ENCODE measurements at places on chromosomes 4 and X.

DNA sequence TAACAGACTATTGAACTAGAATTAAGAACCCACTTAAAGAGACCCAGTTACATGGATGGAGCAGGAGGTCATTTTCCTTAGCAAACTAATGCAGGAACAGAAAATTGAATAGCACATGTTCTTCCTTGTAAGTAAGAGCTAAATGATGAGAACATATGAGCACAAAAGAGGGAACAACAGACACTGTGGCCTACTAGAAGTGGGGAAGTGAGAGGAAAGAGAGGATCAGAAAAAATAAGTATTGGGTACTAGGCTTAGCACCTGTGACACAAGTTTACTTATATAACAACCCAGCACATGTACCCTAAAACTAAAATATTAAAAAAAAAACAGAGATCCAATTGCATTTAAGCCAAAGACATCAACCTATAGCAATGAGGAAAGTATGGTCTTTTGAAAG is 26.2 kb downstream of the ARAP2 start:
- DNase-seq: no peak

DNA sequence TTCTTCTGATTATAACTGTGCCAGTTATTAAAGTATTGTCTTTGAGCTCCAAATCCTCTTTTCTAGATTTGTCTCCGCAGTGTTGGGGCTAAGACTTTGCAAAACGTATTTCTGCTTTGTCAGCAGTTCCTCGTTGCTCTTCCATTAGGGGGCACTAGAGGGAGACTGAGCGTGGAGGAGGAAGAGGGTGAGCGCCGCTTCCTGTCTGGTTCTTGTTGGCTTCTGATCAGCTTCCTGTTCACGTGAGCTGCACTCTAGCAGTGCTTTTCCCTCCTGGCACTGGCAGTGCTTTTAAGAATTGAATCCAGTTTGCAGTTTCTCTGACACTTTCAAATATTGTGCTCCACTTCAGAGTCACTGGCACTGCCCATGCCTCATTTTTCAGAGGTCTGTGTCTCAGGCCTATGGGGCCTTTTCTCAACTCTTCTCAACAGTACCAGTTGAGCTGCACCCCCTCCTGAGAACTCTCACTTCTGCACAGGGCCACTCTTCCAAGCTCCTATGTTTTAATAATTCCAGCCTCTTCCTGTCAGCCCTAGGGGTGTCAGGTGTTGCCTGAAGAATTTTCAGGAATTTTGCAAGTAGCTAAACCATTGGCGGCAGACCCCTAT is 54.4 kb upstream of the LCORL start:
- DNase-seq: peak; percentile 45

DNA sequence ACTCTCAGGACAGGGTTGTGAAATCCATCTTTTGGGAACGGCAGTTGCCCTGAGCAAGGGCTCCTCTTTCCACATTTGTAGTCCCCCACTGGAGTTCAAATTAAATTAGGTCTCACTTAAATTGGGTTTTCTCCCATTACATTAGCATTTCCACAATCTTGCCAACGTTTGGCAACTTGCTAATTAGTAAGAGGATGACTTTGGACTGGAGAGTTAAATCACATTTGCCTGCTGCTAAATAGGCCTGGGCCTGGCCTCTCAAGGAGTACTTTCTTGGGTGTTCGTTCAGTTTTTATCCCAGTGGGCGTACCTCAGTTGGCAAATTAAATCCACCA is 33.8 kb downstream of the TNIP3 start:
- DNase-seq: no peak

- DNase-seq: no peak
Observed at GRCh38 chr4:4269331-4269731, 20.6 kb downstream of the LYAR start.

DNA sequence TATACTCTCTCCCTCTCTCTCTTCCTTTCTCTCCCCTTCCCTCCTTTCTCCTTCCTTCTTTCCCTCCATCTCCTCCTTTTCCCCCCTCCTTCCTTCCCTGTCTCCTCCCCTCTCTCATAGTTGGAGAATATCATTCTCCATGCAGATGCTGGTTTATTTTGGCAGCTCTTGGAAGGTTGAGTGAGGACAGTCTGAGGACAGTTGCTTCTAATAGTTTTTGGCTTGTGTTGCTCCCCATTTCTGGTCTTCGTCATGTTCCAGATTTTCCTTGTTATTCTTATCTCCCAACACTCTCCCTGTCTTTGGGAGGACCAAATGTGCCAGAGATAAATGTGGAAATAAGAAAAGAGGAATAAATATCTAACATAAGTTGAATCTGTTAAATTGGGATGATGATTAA is 263.0 kb downstream of the FRMPD4 start:
- DNase-seq: no peak

GRCh38 chr4:1599491-1600210 is 84.5 kb downstream of the FAM53A start:
- no peak for DNase-seq

- DNase-seq: no peak
Observed at GRCh38 chr4:176443117-176443516, 123.4 kb downstream of the SPCS3 start.

DNA sequence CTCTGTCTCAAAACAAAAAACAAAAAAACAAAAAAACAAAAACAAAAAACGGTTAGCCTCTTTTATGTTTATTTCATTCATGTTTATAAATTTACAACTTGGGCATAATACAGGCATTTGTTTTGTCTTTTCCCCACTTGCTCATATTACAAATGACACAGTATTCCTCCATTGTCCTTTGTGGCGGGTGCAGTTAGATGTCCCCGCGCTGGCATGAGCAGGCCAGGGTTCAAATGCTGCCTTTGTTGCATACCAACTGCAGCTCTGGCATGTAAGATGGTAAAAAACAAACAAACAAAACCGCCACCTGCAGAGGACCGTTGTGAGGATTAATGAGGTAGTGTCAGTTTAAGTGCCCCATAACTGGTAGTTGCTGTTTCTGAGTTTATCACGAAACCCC is 16.1 kb upstream of the HPF1 start:
- DNase-seq: no peak

GRCh38 chr4:90833706-90834105 is 706.5 kb downstream of the CCSER1 start:
- DNase-seq: no peak

DNA sequence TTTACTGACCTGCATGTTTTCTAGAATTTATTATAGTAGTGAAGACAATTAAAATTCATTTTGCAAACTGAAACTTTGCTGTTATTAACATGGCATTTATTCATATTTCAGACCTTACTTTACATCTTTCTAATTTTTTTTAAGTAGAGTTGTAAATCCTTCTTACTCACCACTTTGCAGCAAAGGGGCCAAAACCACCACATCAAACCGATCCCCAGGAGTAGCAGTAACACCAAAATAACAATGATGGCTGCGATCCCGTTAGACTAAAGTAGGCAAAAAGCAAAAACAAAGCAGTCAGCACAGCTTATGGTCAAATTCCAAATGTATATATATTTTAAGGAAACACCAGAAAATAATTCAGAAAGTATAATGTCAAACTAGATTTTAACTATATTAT is 64.7 kb downstream of the ANTXR2 start:
- DNase-seq: no peak

GRCh38 chr4:186861317-186861716 is 137.7 kb upstream of the FAT1 start:
- no peak for DNase-seq

DNA sequence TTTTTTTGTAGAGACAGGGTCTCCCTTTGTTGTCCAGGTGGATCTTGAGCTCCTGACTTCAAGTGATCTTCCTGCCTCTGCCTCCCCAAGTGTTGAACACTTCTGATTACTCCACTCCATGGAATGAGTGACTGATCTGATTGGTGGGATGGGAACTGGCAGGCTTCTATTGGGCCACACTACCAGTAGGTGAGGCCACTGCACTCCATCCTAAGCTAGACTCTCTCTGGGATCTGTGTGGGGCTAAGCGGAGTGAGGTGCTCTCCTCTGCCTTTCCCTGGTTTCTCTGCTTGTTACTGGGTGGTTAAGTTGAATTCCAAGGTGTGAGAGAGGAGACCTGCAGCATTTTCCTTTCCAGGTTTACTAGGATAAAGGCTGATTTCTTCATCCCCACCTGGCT is 58.7 kb downstream of the ENOPH1 start:
- no peak for DNase-seq

DNA sequence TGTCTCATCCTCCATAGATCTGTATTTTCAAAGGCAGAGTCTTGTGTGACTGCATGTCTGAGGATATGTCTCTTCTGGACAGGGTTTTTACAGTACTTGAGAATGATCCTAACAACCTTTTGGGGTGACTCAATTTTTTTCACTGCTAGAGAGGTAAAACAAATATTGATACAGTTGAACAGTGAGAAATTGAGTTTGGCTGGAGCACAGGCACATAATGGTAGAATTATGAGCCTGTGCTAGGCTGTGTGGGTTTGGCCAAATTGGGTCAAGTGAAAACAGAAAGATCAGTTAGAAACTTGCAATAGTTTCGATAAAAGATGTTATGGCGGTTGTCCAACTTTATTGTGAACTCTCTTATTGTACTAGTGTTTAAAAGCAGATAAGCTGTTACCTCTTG is 23.3 kb upstream of the EOLA2 start:
- DNase-seq: no peak

DNA sequence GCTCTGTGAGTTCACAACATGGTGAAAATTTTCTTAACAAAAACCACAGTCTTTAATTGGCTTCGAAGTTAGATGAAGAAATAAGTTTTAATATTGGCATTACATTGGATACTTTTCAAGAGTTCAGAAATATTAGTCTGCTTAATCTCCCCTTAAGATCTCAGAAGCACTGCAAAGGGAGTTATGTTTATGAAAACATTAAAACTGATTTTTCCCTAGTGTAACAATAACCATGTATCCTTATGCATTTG is 1.5 kb downstream of the SETD7 start:
- no peak for DNase-seq

DNA sequence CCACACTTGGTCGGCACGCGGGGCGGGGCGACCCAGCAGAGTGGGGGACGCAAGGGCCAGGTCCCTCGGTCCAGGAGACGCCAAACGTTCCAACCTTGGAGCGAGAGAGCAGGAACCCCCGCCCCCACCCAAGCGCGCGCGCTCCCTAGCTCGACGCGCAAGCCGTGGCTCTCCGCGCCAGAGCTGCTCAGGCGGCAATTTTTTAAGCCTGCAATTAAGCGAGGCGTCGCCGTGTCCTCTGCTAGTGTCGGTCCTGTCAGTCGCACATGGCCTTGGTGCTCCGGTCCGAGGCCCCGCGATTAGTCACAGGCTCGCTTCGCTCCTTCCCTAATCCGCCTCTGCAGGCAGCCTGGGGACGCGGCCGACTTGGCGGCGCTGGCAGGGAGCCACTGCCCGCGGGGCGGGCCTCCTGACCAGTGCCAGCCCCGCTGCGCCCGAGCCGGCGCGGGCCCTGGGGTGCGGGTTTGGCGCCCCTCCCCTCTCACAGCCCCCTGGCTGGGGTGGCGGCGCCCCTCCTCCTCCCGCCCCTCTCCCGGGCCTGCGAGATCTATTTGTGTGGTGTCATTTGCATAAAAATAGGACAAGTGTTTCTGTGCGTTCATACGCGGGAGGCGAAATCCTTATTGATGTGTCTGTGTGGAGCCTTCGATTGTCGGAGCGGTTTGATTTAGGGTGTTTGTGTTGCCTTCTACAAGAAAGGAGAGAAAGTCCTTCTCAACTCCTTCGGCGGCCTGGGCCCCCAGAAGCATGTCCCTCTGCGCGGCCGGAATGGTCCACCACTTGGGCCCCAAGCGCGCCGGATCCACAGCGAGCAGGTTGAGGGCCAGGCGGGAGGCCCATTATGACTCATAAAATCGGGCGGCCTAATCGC is 9.8 kb upstream of the BCOR start:
- peak; percentile 52 for DNase-seq

DNA sequence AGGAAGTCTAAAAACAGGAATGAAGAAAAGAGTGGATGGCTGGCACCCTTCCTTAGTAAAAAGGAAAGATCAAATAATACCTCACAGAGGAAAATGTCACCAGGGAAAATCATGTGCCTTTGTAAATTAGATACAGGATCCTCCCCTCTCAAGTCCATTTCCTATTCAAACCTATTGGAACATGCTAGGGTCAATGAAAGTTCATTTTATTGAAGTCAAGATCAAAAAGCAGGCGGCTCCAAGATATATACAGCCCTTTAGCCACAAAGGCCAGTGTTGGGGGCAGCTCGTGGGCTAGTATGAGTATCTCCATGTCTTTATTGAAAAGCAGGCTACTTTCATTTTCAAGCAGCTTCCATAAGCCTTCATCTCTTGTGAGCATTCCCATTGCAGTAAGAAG is 141.1 kb downstream of the QDPR start:
- DNase-seq: no peak

Measured in stimulated activated CD4-positive, alpha-beta T cell treated with anti-CD3 and anti-CD28 coated beads, Interleukin-15, amount 100 ng/mL, for 24 hours (primary cell).